Right renal pelvis (tissue), 4 donors: ENCODE measurements at places on chromosomes 6 and 20.

DNA sequence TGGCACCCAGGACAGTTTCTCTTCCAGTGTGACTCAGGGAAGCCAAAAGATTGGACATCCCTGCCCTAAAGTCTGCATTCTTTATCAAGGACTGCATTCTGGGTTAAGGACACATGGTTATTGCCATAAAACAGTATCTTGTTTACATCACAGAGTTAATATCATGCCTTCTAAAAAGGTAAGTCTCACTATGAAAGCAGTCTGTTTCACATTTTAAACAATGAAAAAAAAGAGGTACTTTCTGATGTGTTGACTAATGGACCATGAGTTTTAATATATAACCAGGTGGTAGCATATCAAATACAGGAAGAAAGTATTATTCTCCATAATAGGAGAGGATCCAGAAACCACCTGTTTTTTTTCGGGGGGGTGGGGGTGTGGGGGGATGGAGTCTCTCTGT, 93.7 kb downstream of the TIAM2 start:
- DNase-seq: no peak

DNA sequence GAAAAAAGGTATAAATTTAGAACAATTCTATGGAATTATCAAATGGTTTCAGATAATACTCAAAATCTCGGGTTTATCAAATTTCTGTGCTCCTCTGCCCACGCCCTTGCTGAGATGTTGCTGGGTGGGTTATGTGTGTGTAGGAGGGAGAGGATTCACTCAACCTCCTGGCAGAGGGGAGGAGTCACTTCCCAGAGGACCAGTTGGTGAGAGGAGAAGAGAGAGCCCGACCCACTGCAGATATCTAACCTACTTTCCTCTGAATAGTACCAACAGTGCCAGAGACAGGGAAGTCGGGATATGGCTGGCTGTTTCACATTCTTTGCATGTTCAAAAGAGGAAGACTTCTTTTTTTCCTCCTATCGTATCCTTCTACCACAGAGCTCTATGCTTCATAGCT, 187.1 kb upstream of the MAN1A1 start:
- DNase-seq: no peak

GRCh38 chr6:167670938-167671338, 155.8 kb upstream of the AFDN start:
- no peak for DNase-seq

DNA sequence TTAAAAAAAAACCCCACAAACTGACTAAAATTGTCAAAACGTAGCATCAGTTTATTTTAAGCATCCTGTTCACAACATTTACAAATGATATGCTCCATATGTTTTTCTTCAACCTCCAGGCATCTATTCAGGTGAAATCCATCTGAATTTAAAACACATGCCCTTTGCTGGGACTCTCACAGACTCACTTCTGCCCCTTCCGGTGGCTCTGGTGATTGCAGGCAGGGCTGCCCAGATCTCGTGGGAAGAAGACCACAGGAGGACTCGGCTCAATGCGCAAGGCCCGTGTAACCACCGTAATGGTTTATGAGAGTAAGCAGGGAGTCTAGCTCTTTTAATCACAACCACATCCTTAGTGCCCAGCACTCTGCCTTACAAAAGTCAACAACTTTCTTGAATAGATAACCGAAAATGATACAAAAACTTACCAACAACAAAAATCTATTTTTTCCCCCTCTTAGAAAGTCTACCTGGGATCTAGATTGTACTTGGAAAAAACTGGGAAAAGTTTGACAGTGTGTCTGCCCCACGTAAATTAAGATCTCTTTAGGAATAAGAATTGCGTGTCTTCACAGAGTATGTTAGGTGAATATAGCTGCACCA, 139.1 kb downstream of the KIF16B start:
- DNase-seq: peak; percentile 30

GRCh38 chr6:51968265-51968664, 119.1 kb downstream of the PKHD1 start:
- no peak for DNase-seq

GRCh38 chr6:74609871-74610270, 596.0 kb downstream of the COL12A1 start:
- DNase-seq: no peak

DNA sequence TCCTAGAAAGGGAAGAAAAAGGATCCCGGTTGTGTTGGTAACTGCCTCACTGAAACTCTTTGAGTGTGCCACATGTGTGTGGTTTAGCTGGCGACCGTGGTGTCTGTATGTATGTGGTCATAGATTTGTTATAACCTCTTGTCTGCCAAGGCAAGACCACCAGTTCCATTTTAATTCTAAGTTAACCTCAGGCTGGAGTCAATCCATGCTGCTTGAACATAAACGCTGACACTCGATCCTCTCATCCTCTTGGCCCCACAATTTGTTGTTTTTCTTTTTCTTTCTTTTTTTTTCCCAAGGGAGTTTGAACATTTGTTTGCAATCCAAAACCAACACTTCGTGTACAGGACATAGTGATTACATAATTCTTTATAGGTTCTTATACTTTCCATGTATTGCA, 318.9 kb upstream of the JAG1 start:
- no peak for DNase-seq

GRCh38 chr6:63788569-63788968, 153.0 kb downstream of the PHF3 start:
- DNase-seq: no peak

DNA sequence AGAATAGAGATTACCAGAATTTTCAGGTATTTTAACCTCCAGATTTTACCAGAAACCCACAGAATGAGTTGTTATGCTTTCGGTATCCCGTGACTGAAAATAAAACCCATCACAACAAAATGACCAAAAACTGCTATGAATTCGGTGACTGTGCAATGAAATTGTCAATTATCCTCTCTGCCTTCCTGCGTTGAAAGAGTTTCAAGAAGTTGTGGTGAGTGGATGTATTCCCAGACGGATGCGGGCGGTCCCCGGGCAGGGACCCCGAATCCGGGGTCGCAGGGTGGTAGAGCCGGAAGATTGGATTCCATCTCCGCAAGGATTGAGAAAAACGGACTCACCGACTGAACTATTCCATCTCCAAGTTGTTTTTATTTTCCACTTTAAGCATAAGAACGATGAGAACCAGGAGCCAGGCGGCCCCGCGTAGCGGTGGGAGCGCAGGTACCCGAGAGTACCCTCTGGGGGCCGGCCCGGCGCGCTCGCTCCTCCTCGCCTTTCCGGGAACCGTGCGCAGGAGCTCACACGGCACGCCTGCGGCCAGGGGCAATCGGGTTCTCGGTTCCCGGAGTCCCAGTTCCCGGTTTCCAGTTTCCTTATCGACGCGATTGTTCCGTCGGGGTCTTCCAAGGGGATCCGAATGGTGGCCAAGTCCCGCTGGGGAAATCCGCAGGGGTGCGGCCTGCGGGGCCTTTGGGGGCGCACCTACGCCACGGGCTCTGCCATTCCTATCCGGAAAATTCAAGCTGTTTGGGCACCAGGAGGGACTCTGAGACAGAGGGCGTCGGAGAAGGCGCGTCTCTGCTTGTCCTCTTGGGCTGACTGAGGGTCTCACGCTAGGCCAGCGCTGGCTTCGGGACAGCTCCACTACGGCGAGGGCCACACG, 104.9 kb upstream of the PRDM1 start:
- DNase-seq: no peak

GRCh38 chr6:15969236-15969778, 159.6 kb upstream of the MYLIP start:
- DNase-seq: no peak

DNA sequence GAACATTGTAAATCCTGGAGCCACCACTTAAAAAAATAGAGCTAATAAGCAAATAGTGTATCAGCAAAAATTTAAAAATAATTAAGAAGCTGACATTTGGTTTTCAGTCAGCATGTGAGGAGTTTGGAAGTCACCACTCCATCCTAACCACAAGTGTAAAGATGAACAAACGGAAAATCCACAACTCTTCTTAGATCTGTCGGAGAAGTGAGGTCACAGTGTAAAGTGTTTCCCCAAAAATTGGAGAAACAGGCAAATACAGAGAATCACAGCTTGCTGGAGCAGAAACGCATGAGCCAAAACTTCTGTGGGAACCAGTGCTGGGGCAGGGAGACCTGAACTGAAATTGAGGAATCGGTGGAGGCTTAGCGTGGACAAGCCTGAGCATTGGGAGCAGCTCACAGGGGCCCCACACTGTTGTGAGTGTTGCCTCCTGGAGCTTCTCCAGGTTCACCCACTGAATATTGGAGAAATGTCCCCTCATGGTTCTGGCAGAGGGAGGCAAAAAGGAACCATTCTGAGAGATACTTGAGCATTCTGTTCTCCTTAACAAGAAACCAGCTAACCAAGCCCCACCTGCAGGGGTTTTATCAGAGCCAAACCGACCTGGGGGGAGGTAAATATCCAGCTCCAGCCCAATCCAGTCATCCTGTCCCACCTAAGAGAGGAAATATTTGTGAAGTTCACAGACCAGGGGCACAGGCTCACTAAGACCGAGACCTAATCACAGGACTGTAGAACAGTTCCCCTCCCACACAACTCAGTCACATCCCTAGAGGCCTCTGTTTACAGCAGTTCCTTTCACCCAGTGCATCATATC, 192.0 kb downstream of the ERMARD start:
- no peak for DNase-seq

GRCh38 chr6:37673436-37673835, 24.2 kb downstream of the MDGA1 start:
- no peak for DNase-seq

DNA sequence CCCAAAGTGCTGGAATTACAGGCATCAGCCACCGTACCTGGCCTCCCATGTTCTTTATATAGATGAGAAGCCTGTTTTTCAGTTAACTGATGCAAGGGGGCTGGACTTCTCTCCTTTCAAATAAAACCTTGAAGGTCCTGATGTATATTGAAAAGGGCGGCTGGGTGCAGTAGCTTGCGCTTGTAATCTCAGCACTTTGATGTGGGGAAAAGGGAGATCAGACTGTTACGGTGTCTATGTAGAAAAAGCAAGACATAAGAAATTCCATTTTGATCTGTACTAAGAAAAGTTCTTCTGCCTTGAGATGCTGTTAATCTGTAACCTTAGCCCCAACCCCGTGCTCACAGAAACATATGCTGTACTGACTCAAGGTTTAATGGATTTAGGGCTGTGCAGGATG, 16.1 kb upstream of the SAMHD1 start:
- no peak for DNase-seq

DNA sequence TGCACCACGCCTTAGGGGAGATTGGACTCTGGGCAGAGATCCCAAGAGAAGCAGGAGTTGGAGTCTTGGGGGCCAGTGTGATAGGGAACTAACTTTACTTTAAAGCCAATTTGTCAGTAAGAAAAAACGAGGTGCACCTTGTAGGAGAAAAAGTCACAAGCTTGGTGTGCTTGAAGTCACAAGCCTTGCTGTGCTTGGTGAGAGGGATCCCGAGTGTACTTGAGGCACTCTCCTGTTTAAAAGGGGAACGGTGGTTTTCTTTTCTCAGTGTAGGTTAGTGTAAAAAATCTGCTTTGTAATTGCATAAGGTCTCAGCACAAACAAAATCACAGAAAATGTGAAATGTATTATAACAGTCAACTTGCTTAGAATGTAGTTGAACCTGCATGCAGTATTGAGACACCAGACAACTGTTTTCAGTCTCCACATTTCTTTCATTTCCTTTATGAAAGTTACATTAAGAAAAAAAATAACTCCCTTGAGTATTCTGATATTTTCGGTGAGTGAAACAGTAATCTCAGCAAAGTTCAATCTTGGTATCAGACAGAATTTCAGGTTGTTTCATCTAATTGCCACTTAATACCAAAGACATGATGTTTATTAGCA, 111.1 kb upstream of the DUSP22 start:
- DNase-seq: no peak

DNA sequence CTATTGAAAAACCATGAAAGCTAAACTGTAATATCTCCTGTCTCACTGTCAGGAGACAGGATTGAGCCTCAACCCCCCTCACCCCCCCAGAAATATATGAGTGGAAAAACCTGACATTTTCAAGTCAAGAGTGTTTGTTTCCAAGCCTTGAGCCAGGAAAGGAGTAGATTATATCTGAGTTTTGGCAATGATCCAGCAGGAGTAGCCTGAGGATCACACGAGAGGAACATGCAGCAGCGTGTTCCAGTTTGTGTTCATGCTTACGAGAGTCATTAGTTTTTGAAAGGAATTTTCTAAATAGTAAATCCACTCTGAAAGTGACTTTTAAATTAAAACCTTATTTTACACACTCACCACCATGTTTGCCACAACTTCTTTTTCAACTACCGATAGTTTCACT, 15.8 kb downstream of the IL22RA2 start:
- DNase-seq: peak; percentile 8

GRCh38 chr6:107080036-107080435, 35.3 kb downstream of the BEND3 start:
- no peak for DNase-seq

- no peak for DNase-seq
Measured at GRCh38 chr20:50015636-50015992, 32.8 kb downstream of the SNAI1 start.

DNA sequence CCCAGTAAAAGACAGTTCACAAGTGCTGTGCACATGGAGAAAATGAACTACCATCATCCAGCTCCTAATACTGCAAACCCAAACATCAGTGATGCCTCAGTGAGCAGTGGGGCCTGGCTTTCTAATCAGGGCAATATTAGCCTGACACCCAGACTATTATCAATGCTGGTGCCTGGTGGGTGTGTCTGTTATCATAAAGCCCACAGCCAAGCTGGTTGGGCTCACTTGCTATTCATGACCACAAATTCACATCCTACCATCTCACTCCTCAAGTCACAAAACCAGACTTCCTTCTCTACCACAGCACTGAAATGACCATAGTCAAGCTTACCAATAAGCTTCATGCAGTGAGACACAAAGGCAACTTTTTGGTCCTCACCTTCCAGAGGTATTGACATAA, 180.8 kb upstream of the PLN start:
- DNase-seq: no peak

- DNase-seq: no peak
Measured at GRCh38 chr20:31981784-31982183, 13.8 kb downstream of the XKR7 start.

DNA sequence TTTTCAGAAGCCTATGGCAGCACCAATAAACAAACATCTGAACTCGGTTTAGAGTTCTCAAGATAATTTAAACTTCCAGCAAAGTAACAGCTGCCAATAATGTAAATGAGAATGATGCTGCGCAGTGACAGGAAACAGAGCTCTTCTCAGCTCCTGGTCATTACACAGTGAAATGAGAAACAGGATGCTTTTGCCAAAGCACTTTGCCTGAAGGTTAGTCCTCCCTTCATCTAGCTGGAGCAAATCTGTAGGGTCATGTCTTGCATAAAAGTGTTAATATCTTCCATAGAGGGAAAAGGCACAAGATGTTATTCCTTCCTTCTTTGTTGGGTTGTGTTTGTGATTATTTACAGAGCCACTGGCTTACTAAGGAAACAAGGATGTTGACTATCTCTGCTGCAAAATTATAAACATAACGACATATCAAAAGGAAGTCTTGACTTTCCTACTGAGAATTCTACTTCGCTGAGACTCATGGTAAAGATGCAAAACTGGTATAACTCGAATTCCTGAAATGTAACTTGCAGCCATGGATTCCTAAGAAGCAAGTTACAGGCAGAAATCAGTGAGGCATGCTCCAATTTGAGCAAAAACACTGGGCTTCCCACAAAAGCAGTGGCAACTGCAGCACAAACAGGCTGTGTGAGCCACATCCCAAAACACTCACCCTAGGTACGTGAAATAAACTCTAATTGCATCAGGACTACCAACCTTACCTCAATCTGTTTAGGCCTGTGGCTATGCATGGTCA, 102.5 kb upstream of the BEND6 start:
- DNase-seq: no peak
